ENCODE measurements at places on chromosomes 7 and 10.

DNA sequence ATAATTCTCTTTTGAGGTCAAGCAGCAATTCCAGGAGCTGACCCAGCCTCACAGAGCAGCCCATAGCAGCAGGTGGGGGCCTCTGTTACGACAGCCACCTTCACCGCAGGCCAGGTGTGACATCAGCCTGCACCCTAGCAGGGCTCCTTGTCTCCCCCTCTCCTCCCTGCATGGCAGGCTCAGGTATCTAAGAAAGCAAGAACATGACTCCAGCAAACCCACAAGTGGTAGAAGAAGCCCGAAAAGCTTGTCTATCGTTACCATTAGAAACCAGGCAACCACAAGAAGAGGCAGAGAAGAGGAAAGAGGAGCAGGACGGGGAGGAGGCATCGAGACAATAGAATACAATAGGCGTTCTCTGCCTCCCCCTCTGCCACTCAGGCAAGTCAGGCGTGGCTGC, 104.0 kb upstream of the PRR15 start:
- DNase-seq, result peak; percentile 52

GRCh38 chr7:124089621-124090020, 56.8 kb upstream of the TMEM229A start:
- no peak for DNase-seq

- DNase-seq, result no peak
Observed at GRCh38 chr10:108167766-108168165, 1003.3 kb upstream of the SORCS1 start.

DNA sequence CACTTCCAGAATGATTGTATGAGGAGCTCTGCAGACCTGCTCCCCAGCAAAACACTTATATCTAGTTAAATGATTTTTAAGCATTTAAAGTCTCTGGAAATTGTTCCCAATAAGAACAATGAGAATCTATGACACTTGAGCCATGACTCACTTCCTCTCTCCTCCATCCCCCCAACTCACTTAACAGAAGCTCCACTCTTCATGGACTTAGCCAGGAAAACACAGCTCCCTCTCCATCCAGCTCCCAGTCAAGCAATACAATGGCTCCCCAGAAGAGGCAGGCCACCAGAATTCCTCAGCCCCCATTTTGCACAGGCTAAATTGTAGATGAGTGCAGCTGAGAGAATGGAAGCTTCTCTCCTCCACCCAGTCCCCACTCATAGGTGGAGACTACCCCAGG, 27.0 kb downstream of the AOC1 start:
- no peak for DNase-seq

- DNase-seq, result no peak
Observed at GRCh38 chr7:39453743-39454355, 112.4 kb upstream of the YAE1 start.

GRCh38 chr7:112887337-112887736, 97.1 kb upstream of the TMEM168 start:
- no peak for DNase-seq

GRCh38 chr10:91569522-91569921, 63.3 kb downstream of the PPP1R3C start:
- DNase-seq, result no peak

DNA sequence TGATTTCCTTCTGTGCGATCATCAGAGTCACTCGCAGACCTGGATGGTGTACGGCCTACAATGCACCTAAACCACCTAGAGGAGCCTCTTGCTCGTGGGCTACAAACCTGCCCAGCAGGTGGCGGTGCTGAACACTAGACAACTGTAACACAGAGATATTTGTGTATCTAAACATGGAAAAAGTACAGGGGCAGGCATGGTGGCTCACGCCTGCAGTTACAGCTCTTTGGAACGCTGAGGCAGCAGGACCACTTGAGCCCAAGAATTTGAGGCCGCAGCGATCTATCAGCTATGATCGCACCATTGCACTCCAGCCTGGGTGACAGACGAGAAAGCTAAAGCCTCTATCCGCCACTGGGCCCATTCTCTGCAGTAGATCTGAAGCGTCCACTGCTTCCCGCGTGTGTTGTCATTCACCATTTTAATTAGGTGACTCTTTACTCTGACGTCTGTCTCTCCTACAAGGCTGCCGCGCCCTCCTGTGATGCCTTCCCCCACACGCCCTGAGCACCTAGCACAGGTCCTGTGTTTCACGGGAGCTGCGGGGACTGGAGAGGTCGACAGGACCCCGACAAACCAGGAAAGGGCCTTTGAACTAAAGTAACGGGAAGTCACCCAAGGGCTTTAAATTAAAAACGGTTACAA, 774 bp downstream of the TUBGCP2 start:
- DNase-seq, result no peak

DNA sequence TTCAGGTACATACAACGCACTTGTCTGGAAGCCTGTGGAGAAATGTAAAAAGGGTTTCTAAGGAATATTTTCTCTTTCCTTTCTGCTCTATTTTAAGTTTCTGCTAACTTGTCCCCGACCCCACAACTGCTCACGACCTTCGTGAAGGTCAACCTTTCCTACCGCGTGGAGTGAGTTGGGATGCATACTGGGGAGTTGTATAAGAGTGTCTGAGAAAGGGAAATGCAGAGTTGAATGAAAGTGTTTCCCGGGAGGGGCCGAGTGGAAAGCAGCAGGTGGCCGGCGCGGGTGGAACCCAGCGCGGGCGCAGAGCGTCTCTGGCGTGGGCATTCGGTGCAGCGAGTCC, 17.9 kb upstream of the ACBD5 start:
- no peak for DNase-seq

DNA sequence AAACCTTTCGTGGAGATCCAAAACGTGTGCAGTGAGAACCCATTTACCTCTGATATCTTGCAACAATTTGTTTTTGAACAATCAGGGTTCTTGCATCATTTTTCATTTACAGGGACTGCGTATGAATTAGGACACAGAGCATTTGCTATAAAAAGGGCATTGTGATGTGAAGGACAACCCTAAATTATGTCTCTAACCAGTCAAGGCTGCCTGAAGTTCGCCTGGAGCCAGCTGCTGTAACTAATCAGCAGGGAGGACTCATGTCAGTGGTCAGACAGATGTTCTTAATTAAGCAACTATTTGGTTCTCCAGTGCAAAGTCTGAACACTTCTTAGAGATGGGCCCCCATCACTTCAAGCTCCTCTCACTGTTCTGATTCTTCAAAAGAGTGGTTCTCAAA, 674.8 kb downstream of the KCNMA1 start:
- DNase-seq, result no peak

GRCh38 chr10:74213571-74214162, 62.6 kb downstream of the ADK start:
- no peak for DNase-seq

- DNase-seq, result no peak
Observed at GRCh38 chr10:88838766-88839350, 12.8 kb downstream of the ANKRD22 start.

DNA sequence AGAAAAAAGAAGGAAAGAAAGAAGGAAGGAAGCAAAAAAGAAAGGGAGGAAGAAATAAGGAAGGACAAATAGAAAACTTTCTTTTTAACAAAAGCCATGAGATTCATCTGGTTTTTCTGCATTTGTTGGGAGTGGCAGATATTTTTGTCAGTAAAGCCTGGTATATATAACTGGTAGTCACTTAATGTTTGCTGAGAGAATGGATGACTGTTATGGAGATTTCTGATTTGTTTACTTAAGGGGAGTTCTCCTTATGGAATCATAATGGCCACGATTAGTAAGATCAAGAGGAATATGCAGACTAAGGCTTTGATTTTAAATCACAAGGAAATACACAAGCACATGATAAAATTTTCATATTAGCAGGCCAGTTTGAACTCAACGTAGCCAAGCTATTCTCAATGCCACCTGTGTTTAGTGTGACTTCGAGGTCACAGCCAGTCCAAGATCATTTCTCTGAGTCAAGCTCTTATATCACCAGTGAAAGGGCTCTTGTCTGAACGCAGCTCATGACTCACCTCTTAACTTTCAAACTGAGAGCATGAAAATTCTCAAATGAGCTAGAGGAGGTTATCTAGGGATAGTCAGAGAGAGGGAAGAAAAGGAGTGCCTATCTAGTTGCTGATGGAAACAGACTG, 445.1 kb upstream of the ZMIZ1 start:
- no peak for DNase-seq

GRCh38 chr7:131040467-131040932, 287.2 kb upstream of the MKLN1 start:
- peak; percentile 26 for DNase-seq

DNA sequence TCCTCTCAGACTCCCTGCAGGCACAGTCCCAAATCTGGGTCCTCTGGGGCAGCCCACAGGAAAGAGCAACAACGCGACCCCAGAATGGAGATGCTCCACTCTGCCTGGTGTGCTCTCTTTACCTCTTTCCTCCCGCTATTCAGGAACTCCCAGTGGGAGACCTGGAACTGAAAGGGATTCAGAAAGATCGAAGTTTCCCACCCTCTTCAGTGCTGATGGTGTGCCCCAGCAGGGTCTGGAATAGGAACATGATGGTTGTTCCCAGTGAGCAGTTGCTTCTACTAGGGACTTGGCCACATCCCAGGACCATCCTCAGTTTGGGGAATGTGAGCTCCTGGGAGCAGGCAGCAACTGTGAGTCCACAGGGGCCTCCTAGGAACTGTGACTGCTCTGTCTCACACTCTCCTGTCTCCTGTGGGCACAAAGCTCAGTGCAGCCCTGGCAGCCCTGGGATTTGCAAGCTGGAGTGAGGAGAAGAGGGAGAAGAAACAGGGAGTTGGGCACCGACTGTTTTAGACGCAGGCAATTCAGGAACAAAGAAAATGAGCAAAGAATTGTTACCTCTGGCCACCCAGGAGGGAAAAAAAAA, 17.9 kb downstream of the OR6V1 start:
- DNase-seq, result no peak

GRCh38 chr10:11838298-11838852, 15.2 kb downstream of the PROSER2 start:
- DNase-seq, result no peak

Measured in NCI-H187 treated with DMSO at 0.1 percent for 48 hours (cell line).